ENCODE measurements at places on chromosomes 6 and 20.

DNA sequence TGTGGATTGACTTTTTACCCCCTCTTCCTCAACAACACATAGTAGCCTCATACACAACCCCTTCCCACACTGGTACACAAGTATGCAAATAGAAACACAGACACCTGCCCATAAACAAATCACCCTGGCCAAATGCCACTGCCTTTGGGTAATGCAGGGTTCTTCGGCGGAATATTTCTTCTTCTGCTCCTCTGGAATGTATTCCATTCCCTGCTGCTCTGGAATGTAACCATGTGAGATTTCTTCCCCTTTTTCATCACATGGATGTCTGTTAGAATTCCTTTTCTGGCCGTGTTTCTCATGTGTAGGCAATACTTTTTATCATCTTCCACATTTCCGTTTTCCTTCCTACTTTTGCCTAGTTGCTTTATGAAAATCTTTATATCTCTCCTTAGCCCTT, 76.1 kb upstream of the TPD52L1 start:
- no peak for DNase-seq

GRCh38 chr6:105753620-105754211, 332.4 kb upstream of the PRDM1 start:
- no peak for DNase-seq

GRCh38 chr6:83539678-83540077, 27.3 kb downstream of the PRSS35 start:
- no peak for DNase-seq

DNA sequence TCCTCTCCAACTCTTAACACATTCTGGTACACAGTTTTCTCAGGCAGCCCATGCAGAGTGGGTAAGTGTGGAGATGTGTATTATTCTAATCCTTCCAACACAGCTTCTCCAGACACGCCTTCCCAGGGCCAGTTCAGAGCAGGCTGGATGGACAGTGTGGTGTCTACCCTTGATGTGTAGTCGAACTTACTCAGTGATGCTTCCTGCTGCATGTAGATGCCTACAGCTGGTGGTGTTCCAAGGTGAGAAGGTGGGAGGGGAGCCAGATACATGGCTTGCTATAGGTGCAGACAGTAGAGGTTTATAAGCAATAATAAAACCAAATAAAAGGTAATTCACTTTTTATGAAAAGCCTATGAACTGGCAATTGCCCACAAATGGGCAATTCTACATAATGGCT, 104.0 kb downstream of the QRSL1 start:
- DNase-seq, result no peak

DNA sequence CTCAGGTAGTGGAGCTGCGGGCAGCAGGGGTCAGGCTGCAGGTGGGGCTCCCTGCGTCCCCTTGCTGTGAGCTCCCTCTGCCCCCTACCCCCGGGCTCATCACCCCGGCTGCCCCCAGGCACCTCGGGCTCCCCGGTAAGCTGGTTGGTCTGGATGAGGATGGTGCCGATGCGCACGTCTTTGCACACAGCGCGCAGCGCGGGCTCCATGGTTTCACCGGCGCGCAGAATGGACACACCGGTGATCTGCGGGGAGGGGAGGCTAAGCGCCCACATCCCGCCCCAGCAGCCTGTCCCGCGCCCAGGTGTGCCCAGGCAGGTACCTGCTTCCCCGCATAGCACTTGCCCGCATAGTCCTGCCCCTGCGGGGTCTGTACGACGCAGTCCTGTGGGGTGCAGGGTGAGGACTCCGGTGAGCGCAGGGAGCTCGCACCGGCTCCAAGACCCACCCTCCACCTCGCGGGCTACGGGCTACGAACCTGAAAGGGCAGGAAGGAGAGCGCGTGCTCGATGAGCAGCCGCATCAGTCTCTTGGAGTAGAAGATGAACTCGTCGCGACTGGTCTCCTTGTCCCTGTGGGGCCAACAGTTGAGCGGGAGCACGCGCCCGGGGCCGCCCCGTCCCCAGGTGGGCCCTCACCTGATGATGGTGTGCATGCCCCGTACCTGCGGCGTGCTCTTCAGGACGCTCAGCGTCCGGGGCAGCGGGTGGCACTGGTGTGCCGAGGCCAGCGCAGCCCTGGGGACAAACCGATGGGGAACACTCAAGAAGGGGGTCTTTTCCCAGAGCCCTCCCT, 15.5 kb downstream of the UCKL1 start:
- DNase-seq, result no peak

- no peak for DNase-seq
These were observed 68.3 kb upstream of the BTBD3 start for GRCh38 chr20:11849270-11849915.
